ENCODE measurements at places on chromosomes 7 and 10.

GRCh38 chr10:1256432-1256725, 200.2 kb downstream of the WDR37 start:
- DNase-seq = no peak

GRCh38 chr10:97664282-97664850, 22.7 kb downstream of the AVPI1 start:
- no peak for DNase-seq

DNA sequence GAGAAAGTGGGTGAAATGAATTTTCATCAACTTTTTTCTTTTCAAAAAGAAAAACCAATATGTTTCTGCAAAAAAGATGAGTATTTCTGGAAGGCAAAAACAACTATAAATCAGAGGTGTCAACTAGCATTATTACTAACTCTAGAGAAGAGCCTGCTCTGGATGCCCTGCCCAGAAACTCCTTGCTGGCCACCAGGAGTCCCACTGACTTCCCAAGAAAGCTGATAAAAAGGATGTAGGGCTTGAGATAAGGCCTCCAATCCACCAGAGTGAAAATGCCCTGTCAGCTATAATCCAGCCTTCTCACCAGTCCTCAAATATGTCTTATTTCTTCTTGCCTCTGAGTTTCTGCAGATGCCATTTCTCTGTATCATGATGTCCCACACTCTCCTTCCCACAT, 16.7 kb upstream of the FZD1 start:
- no peak for DNase-seq

- DNase-seq = no peak
These were observed 19.6 kb upstream of the MACC1 start for GRCh38 chr7:20236790-20237189.

DNA sequence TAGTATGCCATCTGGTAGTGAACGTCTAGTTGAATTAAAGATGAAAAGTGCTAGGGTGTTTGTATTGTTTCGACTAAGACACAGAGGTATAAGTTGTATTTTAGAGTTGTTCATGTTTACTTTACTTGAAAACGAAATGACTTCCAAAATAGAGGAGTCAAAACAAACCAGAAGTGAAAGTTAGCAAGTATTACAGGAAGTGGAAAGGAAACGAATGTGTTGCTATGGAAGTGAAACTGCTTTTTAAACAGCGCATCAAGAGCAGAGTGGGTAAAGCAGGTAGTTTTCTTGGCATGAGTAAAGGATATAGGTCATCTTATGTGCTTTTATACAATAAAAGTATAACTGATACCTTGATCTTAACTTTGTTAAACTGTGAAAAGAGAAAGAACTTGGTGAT, 20.0 kb upstream of the GALNTL5 start:
- peak; percentile 71 for DNase-seq

GRCh38 chr7:70781922-70782311, 350.0 kb upstream of the GALNT17 start:
- no peak for DNase-seq

GRCh38 chr7:22827563-22827962, 4.9 kb upstream of the TOMM7 start:
- DNase-seq = no peak

- DNase-seq = no peak
These were observed 85.3 kb downstream of the FAM241B start for GRCh38 chr10:69715156-69715898.

DNA sequence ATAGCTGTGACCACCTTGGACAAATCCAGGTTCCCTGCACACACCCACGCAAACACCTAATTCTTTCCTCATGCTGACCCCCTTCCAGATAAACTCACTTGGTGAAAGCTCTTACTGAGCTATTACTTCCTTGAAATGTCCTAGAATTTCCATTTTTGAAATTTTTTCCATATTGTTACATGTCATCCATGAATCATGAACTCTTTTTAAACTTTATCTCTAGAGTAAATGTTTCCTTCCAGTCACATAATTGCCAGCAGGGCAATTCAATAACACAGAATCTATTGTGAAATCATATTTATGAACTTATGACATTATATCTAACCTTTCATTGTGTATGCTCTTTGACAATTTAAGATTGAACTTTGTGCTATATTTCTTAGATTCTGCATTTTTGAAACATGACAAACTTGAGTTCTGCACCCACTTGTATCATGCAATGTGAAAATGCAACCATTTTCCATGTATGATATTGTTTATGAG, 26.8 kb upstream of the FGL2 start:
- no peak for DNase-seq

- no peak for DNase-seq
These were observed 123.1 kb downstream of the MBL2 start for GRCh38 chr10:52649511-52649910.

DNA sequence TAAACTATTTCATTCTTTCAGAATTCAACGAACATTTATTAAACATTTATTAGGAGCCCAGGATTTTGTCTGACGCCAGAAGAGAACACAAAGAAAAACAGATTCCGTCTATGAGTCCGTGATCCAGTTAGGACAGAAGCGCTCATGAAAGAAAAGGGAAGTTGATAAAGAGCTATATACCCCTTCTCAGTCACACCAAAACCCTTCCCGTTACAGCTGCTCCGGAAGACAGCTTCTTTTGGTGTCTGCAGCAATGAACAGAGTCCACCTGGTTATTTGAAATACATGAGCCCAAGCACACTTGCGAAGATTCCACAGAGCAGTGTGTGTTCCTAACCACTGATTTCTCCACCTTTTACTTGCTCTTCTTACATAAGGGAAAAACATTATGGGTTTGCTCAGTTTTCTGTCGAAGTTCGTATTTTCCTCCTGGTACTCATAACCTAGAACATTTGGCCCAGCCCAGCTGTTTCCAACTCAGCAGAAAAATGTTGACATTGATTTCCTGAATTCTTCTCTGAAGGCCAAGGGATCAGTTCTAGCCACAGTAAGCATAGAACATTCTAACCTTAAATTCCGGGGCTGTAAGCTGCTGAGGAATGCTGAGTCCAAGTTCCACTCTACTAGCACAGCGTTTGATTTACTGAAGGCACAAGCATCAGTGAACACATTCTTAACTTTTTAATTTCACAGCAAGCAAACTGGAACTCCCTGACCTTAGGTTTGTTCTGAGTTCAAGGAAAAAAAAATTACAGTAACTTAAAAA, 206.5 kb downstream of the SORCS1 start:
- no peak for DNase-seq

DNA sequence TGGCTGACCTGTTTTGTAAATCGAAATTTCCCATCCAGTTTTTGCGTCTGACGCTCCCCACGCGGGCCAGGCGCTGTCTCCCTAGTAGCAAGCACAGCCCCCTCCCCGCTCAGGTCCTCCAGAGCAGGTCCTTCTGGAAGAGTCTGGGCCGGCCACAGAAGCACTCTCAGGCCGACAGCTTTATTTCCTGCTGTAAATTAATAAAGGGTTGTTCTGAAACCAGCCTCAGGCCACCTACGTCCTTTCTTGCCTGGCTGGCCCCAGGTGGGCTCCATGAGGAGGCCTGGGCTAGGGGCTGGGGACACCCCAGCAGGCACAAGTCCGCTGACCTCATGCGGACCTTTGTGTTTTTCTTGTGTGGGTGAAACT, 35.2 kb downstream of the CAMK2B start:
- DNase-seq = no peak

GRCh38 chr7:85896531-85896930, 709.7 kb upstream of the SEMA3D start:
- DNase-seq = no peak

DNA sequence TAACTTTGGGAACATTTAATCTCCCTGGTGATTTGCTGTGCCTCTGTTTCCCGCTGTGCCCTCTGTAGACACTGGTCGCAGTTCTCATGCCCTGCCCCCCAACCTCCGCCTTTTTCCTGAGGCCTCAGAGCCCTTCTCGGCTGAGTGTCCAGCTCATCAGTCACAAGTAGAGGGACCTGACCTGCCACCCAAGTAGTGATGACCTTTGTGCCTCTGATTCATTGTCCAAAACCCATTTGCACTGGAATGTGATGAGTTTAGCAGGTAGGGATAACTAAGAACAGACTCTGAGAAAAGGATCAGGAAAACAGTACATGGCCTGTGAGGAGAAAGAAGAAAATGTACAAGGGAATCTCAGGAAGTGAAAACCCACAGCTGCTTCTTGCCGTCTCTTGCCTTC, 58.8 kb downstream of the LANCL2 start:
- DNase-seq = no peak

- no peak for DNase-seq
These were observed 780 bp downstream of the PLEKHA8 start for GRCh38 chr7:30028749-30029635.

DNA sequence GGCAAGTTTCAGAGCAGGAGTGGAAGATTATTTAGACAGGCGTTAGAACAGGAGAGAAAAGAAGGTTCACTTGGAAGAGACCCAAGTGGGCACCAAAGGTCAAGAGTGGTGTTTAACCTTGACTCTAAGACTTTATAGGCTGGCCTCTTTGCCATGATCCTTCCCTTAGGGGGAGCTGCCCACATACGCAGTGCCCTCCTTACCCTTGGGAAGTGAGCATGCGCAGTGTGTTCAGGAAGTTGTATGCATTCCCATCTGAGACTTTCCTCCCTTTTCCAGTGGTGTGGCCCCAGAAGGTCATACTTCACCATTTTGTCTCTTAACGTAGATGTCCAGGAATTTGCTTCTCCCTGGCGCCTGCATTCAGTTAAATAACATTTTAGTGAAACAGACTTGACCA, 95.8 kb downstream of the CXCL12 start:
- DNase-seq = no peak

- no peak for DNase-seq
These were observed 253.2 kb upstream of the FZD8 start for GRCh38 chr10:35895331-35895730.

GRCh38 chr7:32299133-32299702, 191.0 kb downstream of the LSM5 start:
- DNase-seq = no peak

DNA sequence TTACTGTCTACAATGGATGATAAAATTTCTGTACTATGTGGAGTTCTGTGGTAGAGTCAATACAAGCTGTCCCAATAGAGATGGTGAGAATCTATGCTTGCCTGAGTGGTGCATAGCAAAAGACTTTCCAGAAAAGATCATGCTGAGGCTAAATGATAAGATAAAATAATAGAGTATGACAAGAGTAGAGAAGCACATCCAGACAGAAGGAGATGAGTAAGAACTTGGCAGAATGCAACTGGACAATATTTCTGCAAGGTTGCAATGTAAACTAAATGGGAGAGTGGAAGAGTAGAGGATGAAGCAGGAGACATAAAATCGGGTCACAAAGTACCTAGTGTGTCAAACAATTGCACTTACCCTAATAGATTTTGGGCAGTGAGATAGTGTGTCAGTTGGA, 347.6 kb downstream of the MDFIC start:
- no peak for DNase-seq

- DNase-seq = no peak
These were observed 154.2 kb downstream of the SEMA3A start for GRCh38 chr7:84040355-84040754.

- DNase-seq = peak; percentile 76
These were observed 177.6 kb upstream of the NAMPT start for GRCh38 chr7:106462365-106462859.

- no peak for DNase-seq
These were observed 15.2 kb downstream of the HNRNPF start for GRCh38 chr10:43393606-43394360.

- DNase-seq = no peak
These were observed 250.3 kb downstream of the CNTNAP2 start for GRCh38 chr7:146366938-146367337.

- DNase-seq = no peak
These were observed 995.3 kb upstream of the PHF14 start for GRCh38 chr7:9978106-9979064.

DNA sequence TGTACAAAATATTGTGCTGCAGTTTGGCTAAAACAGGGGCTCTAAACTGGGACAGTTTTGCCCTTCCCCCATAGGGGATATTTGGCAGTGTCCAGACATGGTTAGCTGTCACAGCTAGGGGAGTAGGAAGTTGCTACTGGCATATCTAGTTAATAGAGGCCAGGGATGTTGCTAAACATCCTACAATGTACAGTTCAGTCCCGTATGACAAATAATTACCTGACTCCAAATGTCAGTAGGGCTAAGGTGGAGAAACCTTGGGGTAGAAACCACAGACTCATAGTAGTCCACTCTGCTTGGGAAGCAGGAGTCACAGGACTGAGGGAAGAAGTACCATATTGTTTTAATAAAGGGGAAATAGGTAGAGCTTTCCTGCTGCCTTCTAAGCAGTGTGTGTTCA, 39.8 kb downstream of the WBP1L start:
- DNase-seq = no peak

DNA sequence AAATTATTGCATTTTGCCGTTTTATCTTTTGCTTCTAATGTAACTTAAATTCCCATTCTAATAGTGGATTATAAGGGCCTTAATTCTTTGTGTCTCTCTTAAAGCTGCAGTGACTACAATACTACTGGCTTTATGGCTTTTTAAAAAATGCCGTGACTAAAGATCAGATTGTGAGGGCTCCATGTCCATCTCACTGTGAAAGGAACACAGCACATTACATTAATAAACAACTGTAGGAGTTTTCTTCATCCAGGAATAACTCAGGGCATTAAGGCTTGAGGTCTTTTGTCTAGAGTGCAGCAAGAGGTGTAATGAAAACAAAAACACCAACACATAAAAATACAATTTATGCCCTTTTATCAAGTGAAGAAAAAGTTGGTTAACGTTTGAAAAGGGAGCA, 205.3 kb downstream of the SKAP2 start:
- no peak for DNase-seq

GRCh38 chr10:31687663-31688482, 240.8 kb downstream of the ARHGAP12 start:
- DNase-seq = peak; percentile 82

GRCh38 chr10:36538953-36539586, 586.3 kb upstream of the ANKRD30A start:
- no peak for DNase-seq

DNA sequence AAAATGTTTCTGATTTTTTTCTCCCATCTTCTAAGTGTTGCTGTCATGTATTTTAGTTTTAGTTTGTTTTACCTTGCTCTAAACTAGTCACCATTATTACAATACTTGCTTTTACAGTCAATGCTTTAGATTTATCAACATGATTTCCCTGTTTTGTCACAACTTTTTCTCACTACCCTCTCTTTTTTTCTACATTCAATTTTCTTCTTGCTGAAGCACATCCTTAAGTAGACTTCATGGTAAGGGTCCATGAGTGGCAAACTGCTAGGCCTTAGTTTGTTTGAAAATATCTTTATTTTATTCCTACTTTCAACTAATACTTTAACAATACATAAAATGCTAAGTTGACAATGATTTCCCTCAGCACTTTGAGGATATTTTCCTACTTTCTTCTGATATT, 173.5 kb downstream of the DNAJC1 start:
- DNase-seq = no peak

DNA sequence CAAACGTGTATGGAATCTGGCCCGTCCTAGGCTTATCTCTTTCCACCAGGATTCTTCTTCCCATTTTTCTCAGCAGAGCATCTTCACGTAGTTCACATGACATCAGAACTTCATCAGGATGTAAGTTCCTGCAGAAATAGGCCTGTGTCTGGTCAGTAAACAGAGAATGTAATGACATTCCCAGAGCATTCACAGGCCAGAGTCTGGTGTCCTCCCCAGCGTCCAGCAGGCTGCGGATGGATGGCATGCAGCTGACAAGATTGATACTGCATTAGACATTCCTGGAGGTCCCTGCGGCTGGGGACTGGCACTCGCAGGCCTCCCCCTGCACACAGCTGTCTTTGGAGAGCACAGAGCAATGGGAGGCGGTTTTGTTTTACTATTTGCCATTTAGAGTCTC, 28.7 kb downstream of the MGMT start:
- DNase-seq = no peak

- no peak for DNase-seq
These were observed 74.5 kb downstream of the DGKI start for GRCh38 chr7:137772316-137772715.

- no peak for DNase-seq
These were observed 884.5 kb upstream of the POT1 start for GRCh38 chr7:125814100-125814499.

Data from activated CD4-positive, alpha-beta T cell treated with anti-CD3 and anti-CD28 coated beads, Interleukin-2, amount 10 ng/mL, durations not matched to agents 24 days and 14 days (primary cell).